ENCODE measurements at places on chromosomes 1 and 21.

- ATAC-seq: no peak
Measured at GRCh38 chr1:118692143-118692542, 296.0 kb downstream of the TBX15 start.

DNA sequence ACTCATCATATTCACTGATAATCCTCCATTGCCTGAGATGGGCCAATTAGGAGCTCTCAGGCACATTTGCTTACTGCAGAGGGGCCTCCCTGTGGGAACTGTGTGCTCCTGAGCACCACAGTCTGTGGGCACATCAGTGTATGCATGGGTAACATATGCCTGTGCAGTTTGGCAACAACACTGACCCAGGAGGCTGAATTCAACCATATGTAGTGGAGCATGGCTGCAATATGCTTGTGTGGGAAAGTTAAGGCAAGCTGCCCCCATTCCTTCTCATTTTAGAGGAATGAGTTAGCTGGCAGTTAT lies 11.8 kb upstream of the FMOD start:
- no peak for ATAC-seq

GRCh38 chr1:222931023-222931422 lies 116.2 kb downstream of the DISP1 start:
- no peak for ATAC-seq

- ATAC-seq: no peak
Measured at GRCh38 chr1:213183036-213183672, 132.1 kb downstream of the RPS6KC1 start.

DNA sequence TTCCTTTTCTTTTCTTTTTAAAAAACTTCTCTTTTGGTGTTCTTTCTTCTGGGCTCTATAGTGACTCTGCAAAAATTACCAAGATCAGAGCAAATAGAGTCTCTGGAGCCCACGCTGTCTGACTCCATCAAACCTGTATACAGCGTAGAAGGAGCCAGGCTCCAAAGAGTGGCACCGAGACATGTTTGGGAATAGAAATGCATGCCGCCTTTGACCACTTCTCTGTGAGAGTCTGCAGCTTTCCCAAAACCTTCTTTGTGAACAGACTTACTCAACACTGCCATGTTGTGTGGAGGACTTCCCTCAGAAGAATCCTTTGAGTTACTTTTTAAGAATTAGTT lies 55.3 kb downstream of the GORAB start:
- ATAC-seq: peak; percentile 13

DNA sequence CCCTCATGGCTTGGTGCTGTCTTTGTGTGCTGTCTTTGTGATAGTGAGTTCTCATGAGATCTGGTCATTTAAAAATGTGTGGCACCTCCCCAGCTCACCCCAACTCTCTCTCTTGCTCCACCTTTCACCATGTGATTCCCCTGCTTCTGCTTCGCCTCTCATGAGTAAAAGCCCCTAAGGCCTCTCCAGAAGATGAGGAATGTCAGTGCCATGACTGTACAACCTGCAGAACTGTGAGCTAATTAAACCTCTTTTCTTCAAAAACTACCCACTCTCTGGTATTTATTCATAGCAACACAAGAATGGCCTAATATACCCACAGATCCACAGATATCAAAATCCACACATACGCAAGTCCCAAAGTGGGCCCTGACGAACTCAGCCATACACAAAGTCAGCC lies 88.9 kb upstream of the PPP2R5A start:
- no peak for ATAC-seq

DNA sequence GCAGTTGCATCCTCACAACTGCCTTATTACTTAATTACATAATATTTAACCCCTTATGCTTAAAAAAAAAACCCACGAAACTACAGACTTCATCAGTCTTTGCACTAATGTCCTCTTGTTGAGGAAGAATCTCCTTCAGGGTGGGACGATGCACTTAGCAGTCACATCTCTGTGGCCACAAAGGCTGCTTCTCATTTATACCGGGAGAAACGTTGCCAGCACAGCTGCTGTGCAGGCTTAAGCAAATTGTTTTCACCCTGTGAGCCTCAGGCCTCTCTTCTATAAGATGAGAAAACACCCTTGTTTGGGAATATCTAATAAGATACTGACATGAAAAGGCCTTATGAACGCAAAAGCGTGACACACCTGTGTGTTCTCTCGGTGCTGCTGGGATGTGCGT lies 2.9 kb upstream of the OBSCN start:
- ATAC-seq: no peak

DNA sequence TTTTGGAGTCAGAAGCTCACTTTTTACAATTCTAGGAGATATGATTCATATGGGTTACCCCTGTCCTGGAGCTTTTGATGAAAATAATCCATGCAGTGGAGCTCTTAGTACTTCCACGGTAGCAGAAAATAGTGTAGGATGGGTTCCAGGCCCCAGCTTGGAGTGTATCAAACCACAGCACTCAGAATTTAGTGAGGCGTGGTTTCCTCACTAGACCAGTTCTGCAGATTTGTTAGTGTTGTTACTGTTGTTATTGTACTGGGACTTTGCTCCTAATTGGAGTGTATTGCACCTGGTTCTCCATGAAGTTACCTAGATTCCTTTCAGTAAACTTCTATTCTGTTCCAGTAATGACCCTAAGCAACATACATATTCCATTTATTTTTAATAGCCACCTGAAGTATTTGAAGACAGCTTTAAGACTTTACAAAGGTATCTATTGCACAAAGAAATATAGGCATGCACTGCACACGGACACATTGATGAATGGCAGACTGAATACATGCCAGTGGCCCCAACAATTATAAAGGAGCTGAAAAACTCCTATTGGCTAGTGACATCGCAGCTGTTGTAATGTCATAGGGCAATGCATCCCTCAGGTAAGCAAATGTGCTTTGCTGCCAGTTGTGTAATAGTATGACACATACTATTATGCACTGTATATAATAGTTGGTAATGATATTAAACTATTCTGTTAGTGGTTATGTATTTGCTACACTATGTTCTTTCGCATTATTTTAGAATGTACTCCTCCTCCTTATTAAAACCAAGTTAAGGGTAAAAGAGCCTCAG lies 1058.0 kb downstream of the KCNT2 start:
- no peak for ATAC-seq

- peak; percentile 67 for ATAC-seq
Measured at GRCh38 chr21:44892536-44893277, 19.2 kb upstream of the PTTG1IP start.

- no peak for ATAC-seq
Measured at GRCh38 chr21:38504066-38504465, 5.8 kb upstream of the ERG start.

- ATAC-seq: no peak
Measured at GRCh38 chr1:108502624-108503023, 52.5 kb downstream of the NBPF6 start.

GRCh38 chr1:198267921-198268320 lies 111.1 kb downstream of the NEK7 start:
- ATAC-seq: no peak

- ATAC-seq: no peak
Measured at GRCh38 chr1:45573231-45573804, 10.5 kb upstream of the NASP start.

DNA sequence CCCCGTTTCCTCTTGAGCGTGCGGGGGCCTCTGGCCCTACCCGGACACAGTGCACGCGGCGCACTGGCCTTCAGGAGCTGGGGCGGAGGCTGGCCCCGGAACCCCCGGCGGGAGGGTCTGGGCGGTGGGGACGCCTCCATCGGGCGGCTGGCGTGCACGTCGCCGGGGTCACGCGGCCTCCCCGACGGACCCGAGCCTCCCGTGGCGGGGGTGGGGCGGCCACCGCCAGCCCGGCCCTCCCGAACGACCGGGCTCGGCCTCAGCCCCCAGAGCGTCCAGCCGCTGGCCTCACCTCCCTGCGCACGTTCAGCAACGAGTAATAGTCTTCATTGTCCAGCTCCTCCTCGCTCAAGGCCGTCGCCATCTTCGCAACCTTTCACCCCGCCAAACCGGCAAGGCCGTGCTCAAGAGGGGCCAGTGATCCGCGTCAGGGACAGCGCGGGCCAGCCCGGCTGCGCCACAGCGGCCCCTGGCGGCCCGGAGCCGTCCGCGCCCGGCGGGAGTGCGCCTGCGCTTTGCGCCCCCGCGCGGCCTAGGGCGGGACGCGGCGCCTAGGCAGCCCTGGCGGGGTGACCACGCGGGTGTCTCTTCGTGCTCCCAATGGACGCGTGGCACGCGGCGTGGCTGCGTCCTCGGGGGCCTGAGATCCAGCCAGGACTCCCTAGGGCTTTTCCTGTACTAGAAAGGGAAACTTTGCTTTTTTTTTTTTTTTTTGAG lies at the start of gene DNAJC11:
Gene DNAJC11, minus strand, starts transcription at position 380 of the 717 bp plus-strand sequence. Its CDS starts 16 bp downstream, at position 364.
- peak; percentile 98 for ATAC-seq

GRCh38 chr1:27650539-27651175 lies 15.7 kb upstream of the FGR start:
- ATAC-seq: peak; percentile 84

- ATAC-seq: peak; percentile 52
Measured at GRCh38 chr1:185045814-185046492, 595 bp downstream of the RNF2 start.

DNA sequence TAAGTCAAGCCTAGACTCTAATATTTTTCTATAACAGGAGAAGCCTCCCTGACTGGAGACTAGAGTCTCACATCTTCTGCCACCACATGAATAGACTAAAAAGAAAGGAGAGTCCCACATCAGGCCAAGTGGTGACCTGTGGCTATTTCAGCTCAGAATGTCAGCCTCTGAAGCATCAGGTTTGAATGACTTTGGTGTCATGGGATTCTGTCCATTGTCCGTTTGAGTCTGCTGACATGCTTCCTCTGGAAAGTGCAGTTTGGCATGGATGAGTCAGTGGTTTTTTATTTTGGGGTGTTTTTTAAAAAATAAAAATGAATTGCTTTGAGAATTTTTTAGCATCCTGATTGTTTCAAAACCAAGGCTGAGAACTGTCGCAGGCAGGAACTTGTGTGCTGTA lies 19.5 kb downstream of the DYRK3 start:
- ATAC-seq: no peak

GRCh38 chr1:48908606-48909005 lies 131.9 kb upstream of the BEND5 start:
- ATAC-seq: no peak

DNA sequence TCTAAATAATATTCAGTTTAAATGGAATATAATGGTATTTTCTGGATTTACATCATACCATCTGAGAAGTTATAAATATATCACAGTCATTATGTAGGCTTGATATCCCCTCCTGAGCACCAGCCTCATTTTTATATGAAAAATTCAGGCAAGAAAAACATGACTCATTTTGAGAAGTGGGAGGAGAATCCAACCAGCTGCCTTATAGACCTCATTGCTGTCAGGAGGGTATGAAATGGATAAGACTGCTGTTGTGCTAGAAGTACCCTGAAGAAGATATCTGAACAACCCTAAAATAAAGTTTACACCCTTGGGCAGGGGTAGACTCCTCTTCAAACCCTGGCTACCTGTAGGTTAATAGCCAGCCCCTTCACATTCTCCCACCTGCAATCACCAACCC lies 8.8 kb downstream of the GIPC2 start:
- no peak for ATAC-seq

DNA sequence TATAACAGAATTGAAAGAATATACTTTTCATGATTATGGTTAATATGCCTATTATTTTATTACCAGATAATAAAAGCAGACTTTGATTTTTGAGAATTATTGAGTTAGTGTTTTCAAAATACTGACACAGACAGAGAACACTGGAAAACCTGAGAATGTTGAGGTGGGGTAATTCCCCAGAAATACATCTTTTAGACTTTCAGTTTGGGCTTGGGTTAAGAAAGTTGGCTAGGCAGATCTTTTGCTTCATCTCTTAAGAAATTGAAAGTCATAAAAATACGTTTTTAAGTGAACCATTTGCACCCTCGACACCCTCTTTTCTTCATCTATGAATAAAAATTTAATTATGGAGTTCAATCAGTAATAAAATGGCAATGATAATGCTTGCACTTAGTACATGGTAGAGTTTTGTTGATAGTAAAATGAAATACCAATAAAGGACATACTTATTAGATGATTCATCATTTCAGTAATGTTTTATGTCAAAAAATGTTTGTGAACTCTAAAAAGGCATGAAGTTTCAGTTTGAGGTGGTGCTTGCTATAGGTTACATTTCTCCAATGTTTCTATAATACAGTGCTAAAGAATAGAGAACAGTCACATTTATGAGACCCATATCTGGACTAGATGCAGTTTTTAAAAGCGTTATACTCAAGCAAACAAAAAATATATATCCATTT lies 1.9 kb upstream of the SAMSN1 start:
- no peak for ATAC-seq

DNA sequence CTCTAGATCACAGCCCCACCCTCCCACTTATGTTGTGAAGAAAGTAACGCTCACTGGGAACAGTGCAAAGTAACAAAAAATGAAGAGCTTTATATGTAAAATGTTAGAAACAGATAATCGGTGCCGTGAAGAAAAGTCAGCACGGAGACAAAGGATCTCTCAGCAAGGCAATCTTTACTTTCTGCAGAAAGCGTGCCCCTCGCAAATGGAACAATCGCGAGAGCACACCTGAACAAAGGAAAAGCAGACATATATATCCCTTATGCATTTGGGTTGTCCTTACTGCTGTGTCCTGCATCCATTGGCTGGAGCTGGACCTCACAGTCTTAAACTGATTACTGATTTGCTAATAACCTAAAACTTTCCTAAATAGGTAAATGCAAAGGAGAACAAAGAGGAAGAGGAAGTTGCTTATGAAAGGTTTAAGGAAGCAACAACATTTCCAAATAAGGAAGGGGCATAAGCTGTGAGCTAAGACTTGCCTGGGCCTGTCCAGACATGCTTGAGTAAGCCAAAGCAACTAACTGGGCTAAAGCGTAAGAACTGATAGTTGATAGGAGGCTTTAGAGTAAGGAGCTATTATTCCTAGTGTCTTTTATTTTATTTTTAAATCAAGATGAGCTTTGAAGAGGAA lies 89.7 kb downstream of the GTF2B start:
- no peak for ATAC-seq

GRCh38 chr1:31708324-31708723 lies 4.5 kb upstream of the COL16A1 start:
- no peak for ATAC-seq

GRCh38 chr1:25904943-25905679 lies 1.1 kb downstream of the STMN1 start:
- ATAC-seq: peak; percentile 93

- ATAC-seq: no peak
Measured at GRCh38 chr21:18524097-18524880, 120.7 kb upstream of the TMPRSS15 start.

DNA sequence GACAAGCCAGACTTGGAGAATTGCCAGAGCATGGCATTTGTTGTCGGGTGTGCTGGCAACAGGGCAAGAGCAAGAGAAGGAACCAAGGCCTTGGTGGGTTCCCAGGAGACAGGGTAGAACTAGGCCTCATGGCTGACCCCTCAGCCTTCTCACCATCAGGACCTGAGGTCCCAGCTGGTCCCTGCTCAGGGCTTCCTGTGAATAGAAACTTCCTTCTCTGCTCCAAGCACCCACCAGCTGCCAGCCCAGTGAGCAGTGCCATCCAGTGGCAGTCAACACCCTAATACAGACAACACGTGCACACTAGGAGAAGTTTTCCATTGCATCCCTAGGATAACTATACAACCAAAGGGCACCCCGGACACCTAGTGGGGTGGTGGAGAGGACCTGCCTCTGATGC lies 22.8 kb downstream of the S100A6 start:
- ATAC-seq: no peak

GRCh38 chr1:228060458-228061190 lies 21.9 kb upstream of the ARF1 start:
- ATAC-seq: no peak

GRCh38 chr21:46161633-46162592 lies 6.5 kb upstream of the FTCD start:
- ATAC-seq: no peak
